A673 (cell line): ENCODE measurements at places on chromosomes 6 and 20.

DNA sequence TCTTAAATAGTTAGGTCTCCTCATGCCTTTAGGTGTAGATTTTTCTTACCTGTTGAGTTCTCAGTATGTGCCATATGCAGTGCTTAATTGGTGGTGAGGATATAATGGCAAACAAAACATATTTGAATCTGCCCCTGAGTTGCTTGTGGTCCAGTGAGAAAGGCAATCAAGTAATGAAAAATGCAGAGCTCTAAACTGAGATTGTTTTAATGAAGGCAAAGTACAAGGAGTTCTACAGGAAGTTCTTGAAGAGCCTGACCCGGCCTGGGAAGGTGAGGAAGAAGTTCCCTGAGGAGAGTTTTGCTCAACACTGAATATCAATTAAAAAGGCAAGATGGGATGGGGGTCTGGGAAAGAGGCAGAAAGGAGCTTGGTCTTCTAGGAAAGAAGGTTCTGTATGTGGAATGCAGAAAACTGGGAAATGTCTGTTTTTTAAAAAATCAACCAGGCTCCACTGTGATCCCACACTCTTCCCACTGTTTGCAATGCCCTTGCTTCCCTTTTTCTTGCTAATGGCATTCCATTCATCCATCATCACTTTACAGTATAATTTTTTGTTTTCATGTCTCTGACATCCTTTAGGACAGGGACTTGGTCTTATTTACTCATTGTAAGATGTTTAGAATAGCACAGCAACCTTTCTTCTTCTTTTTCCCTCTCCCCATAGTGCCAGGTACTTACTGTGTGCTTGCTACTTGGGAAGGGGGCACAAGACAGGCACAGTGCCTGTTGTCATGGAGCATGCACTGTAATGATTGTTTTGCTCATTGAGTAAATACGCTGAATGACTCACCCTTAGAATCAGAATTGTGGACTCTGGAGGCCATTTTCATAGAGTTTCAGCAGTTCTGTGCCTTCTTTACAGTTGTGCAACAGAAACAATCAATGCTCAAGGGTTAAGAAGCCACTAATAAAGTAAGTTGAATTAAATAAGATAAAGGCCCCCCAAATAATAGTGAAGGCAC is 64.3 kb downstream of the ANKS1A start:
- DNase-seq: no peak

DNA sequence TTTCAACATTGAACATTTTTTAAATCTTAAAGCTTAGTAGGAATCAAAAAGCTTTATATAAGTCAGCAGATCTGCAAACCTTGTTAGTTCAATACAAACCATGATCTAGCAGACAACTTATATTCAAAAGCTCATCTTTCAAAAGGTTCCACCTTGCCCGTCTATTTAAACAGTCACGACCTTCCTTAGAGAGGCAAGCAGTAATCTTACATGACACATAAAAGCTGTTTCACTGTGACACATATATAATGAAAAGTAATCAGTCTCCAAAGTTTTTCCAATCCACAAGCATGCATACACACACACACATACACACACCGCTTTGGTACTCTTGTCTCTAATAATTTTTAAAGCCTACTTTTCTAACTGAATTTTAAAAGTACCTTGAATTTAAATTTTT is 12.9 kb downstream of the SOD2 start:
- no peak for DNase-seq

DNA sequence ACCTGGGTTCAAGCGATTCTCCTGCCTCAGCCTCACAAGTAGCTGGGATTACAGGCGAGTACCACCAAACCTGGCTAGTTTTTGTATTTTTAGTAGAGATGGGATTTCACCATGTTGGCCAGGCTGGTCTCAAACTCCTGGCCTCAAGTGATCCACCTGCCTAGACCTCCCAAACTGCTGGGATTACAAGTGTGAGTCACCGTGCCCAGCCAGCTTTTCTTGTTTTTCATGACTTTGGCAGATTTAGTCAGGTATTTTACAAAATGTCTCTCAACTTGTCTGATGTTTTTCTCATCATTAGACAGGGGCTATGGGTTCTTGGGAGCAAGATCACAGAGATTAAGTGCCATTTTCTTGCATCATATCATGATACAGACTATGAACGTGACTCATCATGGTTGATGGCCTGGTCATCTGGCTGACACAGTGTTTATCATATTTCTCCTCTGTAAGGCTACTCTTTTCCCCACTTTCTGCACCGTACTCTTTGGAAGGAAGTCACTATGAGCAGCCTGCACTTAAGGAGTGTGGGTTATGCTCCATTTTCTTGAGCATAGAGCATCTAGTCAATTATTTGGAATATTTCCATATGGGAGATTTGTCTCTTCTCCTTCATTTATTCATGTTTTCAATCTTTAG is 67.8 kb downstream of the RNF182 start:
- DNase-seq: no peak

- DNase-seq: no peak
Observed at GRCh38 chr6:169807699-169808607, 56.5 kb downstream of the ERMARD start.

DNA sequence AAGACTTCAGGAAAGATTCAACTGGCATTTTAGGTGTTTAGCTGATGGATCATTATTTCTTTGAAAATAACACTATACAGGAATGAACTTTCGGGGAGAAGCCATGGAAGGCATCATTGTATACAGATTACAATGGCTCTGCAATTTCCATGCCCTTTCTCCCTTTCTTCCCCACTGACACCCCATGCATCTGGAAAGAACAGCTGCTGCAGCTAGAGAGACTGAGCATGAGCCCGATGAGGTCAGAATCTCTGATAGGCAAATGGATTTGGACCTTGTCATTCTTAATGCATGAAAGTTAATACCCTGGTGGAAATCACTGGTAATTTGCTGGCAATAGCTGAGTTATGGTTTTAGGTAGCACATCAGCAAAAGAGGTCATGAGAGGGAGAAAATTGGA is 54.8 kb downstream of the BTBD3 start:
- no peak for DNase-seq

- DNase-seq: no peak
Observed at GRCh38 chr6:149895048-149895590, 2.8 kb downstream of the RAET1E start.

DNA sequence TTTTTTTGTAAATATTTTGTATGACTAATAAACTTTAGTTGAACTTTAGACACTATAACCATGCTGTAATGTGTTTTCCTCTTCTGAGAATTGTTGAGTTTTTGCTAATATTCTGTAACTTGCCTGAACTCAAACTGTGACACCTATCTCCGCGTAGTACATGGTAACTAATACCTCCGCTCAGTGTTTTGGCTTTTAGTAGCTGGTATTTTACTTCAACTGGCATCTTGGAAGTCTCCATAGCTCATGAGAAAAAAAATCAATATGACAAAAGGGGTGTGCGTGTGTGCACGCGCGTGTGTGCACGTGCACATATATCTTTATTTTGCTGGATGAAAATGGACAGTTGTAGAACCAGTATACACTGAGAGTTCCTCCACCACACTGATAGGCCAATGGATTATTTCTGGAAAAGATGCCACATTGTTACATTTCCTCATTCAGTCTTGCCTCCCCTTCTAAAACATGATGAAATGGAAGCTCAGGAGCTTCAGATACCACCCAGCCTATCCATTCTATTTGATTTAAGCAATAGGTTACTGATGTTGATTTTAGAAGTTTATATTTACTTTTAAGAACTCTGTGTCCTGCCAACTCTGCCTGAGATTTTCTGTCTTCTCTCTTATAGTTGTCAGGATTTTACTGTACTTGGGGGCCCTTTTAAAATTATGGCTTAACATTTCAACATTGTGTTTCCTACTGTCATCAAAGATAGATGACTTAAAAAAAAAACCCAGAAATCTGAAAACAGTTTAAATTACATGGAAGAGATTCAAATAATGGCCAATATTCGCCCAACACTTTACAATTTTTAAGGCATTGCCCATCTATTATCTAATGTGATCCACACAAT is 16.3 kb upstream of the ADGRG6 start:
- no peak for DNase-seq

DNA sequence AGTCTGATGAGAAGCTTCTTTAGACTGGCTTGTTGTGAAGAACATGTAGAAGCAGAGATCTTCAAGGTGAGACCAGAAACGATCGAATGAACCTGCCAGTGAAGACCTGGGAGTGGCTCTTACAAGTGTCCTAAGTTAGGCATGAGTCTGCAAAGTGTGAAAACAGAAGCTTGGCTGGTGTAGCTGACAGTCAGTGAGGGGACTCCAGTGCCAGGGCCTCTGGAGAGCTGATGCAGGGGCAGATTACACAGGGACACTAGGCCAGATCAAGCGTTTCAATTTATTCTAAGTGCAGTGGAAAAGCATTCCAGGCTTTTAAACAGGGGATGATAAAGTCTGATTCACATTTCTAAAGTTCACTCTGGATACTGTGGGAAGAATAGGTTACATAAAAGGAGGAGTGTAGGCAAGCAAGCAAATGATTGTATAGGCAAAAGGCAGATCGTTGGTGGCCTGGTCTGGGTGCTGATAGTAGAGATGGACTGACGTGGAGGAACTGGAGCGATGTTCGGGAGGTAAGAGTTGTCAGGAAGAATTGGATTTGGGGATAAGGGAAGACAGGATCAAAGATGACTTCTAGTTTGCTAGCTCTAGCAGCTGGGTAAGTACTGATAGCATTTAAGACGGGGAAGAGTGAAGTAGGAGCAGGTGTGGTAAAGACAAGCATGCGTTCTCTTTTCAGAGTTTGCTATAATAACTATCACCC is 133.5 kb downstream of the MAN1A1 start:
- DNase-seq: no peak

GRCh38 chr20:50992733-50993457 is 30.0 kb downstream of the KCNG1 start:
- peak; percentile 96 for DNase-seq

GRCh38 chr6:135084001-135084915 is 29.6 kb upstream of the HBS1L start:
- no peak for DNase-seq

DNA sequence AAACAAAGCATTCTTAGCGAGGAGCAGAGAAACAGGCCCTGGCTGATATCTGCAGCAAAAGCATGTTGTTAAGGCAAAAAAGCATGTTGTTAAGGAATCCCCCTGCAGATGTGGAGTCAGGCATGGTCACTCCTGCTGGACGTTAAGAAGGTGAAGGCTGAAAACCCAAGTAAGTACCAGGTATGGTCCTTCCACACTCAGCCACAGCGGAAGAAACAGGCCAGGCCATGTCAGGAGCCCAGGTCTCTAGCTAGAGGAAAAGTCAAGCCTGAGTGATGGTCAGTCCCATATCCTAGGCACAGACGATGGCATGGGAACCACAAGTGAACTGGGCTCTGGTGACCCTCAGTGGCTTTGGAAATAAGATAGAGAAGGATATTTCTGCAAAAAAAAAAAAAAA is 32.5 kb upstream of the MAS1L start:
- no peak for DNase-seq

DNA sequence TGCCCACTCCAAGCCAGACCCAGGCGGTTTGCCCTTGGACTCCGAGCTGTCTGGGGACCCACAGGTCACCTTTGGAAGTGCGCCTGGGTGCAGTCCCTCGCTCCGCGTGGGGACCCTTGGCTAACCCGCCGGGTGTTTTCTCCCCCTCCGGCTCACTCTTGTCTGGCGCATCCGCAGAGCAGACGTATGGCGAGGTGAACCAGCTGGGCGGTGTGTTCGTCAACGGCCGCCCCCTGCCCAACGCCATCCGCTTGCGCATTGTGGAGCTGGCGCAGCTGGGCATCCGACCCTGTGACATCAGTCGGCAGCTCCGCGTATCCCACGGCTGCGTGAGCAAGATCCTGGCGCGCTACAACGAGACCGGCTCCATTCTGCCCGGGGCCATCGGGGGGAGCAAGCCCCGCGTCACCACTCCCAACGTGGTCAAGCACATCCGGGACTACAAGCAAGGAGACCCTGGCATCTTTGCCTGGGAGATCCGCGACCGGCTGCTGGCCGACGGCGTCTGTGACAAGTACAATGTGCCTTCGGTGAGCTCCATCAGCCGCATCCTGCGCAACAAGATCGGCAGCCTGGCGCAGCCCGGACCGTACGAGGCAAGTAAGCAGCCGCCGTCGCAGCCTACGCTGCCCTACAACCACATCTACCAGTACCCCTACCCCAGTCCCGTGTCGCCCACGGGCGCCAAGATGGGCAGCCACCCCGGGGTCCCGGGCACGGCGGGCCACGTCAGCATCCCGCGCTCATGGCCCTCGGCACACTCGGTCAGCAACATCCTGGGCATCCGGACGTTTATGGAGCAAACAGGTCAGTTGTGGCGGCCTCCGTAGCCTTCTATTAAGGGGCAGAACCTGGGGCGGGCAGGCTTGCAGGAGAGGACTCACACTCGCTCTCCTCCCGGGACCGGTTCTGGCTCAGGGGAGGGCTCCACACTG is 1.1 kb downstream of the PAX1 start:
- DNase-seq: no peak

GRCh38 chr6:25816252-25816651 is 15.6 kb downstream of the SLC17A1 start:
- DNase-seq: no peak

GRCh38 chr6:109787312-109787711 is 96.2 kb downstream of the FIG4 start:
- no peak for DNase-seq

DNA sequence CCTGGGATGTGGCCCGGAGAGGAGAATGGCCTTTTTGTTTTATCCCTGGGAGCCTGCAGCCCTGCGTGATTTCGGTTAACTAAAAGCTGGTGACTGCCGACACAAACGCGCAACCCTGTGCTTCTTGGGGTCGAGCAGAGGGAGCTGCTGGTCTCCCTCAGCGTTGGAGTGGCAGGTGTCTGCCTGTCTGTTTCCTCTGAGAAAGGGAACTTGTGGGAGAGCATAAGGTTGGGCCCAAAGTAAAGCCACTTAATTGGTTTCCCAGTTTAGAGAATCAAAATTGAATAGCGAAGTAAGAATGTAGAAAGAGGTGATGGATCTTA is 500 bp downstream of the LTV1 start:
- DNase-seq: no peak

DNA sequence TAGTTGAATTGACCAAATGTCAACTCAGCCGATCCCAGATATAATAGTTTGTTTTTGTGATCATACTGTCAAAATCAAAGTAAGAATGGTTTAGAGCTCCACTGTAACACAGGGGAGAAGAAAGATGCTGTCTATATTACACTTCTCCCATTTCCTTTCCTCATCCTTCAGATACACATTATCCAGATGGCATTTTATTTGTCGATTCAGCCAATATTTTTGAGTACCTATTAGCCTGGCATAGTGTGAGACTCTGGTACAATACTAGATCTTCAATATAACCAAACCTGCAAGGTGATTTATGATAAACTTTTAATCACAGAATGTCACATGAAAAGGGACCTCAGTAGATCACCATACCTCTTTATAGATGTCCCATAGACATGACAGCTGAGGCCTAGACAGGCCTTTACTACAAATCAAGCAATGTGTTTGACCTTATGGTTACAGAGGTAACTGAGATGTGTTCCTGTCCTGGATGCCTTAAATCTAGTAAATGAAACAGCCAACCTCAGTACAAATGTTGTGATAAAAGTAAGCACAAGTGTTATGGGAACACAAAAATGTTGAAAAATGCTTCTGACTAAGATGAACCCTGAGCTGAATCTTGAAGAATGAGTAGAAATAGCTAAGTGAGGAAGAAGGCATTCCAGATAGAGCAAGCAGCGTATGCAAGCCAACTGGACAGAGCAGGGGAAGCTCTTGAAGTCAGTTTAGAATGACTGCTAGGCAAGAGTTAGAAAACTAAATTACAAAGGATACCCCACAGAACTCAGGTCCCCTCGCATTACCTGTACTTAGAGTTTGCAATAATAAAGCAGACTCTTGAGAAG is 1.9 kb downstream of the FBXO9 start:
- no peak for DNase-seq
